ENCODE measurements at places on chromosomes 5 and 9. TPM values are rescaled to one million over a fixed set of nuclear protein-coding genes. Genes with fewer than 3 reads are reported as not detected.
A peak's percentile ranks its signal among the peaks of the same experiment; 100 is the strongest.

DNA sequence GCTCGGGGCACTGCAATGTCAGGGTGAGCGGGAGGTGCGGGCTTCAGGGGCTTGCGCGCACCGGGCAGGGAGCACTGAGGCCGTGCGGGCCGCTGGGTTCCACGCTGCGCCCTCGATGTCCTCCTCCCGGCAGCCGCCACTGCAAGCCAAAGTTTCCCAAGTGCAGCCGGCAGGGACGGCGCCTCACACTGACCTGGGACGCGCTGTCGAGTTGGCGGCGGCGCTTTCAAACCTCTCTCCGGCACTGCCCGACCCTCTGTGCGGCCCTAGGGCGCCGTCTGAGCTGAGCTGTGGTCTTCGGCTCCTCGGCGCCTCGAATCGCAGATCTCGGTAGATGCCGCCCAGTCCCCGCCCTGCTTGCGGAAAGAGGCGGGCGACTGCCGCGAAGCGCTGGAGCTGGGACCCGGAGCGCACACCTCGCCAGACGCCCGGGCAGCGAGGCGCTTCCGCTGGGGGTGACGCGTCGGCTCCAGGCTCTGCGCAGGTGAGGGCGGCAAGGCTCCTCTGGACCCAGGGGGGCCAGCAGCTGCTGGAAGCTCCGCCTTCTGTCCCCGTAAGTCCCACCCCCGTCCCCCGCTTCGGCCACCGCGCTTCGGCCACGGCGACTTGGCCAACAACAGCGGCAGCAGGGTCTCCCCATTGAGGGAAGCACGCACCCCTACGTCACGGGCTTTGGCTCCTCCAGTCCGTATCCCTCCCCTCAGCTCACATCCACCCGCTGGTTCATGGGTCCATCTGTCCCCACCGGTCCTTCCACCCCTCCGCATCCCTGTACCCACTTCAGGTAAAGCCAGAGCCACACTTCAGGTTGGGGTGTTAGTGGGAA is at the start of gene ANKRD34B:
Gene ANKRD34B, minus strand, starts transcription at position 320 of the 826 bp plus-strand sequence. CDS start 10,261 bp downstream, outside the sequence.
- no peak for DNase-seq

DNA sequence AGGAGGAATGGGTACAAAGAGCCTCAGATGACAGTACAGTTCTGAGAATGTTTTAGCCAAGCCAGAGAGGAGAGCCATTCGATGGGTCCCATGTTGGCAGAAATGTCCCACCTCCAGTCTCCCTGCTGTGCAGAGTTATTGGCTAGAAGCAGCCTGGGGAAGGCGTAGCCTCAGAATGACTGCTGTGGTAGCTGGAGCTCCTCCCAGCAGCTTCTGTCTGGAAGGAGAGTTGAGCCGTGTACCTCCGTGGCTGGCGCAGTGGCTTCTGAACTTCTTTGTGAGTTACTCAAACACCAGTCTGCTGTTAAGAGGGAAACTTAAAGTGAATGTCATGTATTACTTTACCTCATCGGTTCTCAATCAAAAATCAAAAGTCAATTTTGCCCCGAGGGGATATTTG is 193.3 kb upstream of the SNX2 start:
- DNase-seq, result no peak

- DNase-seq, result no peak
These were observed 117.8 kb downstream of the TLE4 start for GRCh38 chr9:79689576-79689975.

- DNase-seq, result peak; percentile 19
These were observed at the start of gene ARHGEF28 for GRCh38 chr5:73625944-73626811. Gene ARHGEF28 (plus strand): TSS chr5:73626196. CDS start chr5:73684852, 58,656 bp downstream.

- DNase-seq, result no peak
These were observed 106.3 kb downstream of the UGCG start for GRCh38 chr9:112002847-112003457.

GRCh38 chr5:54639621-54640020 is 122.1 kb downstream of the SNX18 start:
- DNase-seq, result no peak

DNA sequence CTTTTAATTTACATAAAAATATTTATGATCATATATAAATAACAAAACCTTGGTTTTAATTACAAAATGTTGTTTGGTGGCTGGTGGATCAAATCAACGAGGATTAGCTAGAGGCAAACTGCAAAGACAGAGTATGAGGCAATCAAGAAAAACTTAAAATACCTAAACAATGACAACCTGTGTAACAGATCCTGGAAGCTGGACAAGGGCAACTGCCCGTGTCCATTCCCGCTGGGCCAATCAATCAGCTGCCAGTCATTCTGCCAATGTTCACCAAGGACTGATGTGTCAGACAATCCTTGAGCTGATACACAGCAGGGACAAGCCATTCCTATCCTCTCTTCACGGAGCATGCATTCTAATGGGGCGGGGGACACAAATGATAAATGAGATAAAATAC is 3.2 kb upstream of the TENT4A start:
- no peak for DNase-seq

GRCh38 chr9:110049699-110050450 is 158.1 kb downstream of the C9orf152 start:
- no peak for DNase-seq

- no peak for DNase-seq
These were observed 58.1 kb upstream of the SLC30A5 start for GRCh38 chr5:69035665-69036064.

DNA sequence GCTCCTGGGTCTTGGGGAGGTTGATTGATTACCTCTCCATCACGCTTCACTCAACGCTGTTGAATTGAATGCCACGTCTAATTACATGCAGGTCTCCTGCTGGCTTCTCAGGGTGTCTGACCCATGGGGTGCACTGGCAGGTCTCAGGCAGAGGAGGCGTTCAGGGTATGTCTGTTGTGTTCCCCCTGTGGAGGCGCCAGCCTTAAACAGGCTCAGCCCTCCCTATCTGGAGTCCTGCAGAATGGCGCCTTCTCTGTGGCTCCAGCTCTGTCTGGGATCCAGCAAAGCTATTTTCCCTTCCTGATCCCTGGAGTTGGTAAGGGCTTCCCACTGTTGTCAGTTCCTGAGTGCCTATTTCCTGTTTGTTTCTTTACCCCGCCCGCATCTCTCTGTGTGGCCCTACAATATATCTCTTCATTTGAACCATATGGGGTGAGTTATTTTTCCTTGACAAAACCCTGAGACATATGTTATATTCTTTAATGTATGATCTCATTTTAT is 150.0 kb downstream of the NTRK2 start:
- DNase-seq, result no peak

DNA sequence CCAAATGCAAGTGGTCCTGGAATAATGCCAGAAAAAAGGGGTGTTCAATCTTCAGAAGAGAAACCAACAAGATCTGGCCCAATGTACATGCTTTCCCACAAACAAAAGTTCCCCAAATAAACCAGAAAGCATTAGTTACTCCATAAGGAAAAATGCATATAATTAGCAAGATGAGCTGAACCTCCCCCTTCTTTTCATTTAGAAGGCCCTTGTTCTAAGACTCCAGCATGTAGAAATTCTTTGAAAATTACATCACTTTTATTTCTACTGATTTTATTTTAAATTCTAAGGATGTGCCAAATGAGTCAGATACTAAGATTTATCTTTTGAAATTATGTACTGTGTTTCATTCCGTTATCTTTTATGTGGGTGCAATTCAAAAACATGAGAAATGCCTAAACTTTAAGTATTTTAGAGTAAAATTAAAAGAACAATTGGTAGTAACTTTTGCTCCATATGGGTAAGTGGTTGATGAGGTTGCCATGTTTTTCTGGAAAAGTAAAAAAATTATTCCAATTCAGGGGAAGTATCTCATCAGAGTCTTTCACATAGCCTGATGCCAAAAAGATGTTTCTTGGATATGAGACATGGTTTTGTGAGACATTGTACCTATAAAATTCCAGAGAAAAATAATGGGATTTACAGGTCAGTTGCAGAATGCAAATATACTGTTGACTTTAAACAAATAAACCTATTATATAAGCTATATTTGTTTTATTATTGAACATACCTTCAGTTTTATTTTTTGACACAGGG is 106.5 kb upstream of the CCDC112 start:
- no peak for DNase-seq

- no peak for DNase-seq
These were observed 117.7 kb upstream of the ACTBL2 start for GRCh38 chr5:57600321-57600720.

DNA sequence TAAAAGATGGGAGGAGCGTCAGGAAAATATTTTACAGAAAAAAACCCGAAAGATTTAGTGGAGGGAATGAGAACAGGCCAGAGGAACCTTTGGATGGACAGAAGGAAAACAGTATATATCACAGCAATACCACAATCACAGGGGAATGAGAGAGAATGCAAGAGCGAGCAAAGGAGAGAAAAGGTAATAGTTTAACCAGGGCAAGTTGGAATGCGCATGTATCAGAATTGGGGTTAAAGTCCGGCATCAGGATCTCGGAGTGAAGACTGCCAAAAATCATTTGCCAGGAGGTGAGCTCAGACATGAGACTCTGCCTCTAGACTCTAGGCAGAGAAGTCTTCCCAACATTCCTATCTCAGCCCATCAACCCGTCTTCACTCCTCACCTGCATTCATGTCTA is 36.8 kb downstream of the PCDHGC5 start:
- DNase-seq, result no peak

DNA sequence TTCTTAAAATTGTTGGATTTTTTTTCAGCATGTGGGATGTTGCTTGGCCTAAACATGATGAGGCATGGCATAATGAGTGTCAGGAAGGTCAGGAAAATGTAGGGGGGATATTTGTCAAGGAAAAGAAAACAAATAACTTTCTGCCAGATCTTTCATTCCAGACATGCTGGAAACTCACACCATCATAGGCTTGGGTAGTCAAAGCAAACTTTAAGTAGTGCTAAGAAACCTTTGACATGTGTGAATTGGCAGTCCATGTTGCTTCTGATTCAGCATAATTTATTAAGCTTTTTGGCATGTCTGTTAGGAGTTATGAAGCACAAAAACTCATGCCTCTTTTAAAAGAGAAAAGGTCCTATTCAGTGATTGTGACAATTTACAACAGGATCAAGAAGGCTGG is 61.3 kb upstream of the MTAP start:
- no peak for DNase-seq

DNA sequence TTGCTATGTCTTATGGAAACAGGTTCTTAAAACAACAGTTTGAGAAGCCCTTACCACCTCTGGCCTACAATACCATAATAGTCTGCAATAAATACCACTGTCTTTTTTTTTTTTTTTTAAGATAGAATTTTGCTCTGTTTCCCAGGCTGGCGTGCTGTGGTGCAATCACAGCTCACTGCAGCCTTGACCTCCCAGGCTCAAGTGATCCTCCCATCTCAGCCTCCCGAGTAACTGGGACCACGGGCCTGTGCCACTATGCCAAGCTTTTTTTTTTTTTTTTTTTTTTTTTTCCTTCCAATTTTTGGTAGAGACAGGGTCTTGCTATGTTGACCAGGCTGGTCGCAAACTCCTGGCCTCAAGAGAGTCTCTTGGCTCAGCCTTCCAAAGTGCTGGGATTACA is 37.0 kb downstream of the AFF4 start:
- no peak for DNase-seq

- no peak for DNase-seq
These were observed 187.4 kb upstream of the SLC24A2 start for GRCh38 chr9:19976226-19976625.

- DNase-seq, result no peak
These were observed 63.5 kb upstream of the TBC1D2 start for GRCh38 chr9:98318834-98319478.

DNA sequence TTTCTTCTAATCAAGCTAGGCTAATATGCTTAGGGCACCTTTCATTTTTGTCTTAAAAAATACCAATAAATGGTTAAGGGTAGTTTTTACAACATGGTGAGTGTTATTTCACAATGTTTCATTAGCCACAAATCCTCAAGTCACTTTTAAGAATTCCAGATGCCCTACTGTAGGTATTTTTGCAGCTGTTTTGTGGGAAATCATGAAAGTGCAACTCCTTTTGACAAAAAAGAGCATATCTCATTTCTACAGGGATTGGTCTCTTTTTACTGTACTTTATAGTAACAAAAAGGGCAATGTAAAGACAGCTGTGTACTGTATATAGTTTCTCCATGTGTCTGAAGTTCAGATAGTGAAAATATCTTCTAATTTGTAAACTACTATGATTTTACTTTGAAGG is 28.3 kb upstream of the GAS1 start:
- DNase-seq, result no peak

- DNase-seq, result no peak
These were observed 25.6 kb downstream of the DUSP1 start for GRCh38 chr5:172745406-172745805.

Gene SOHLH1
- polyA plus RNA-seq, result not detected

Gene GPRIN1
- 1.8 TPM for polyA plus RNA-seq

Gene KCNV2
- 0.19 TPM for polyA plus RNA-seq

Gene DDX46
- 93.4 TPM for polyA plus RNA-seq

Gene PRRT1B
- polyA plus RNA-seq, result 1.3 TPM

Gene PCDHGA2
- 7.8 TPM for polyA plus RNA-seq

Gene CA9
- polyA plus RNA-seq, result 0.61 TPM

Gene PCDHGB3
- 2.5 TPM for polyA plus RNA-seq

Gene TAF11L14
- polyA plus RNA-seq, result not detected
